GM10248 (cell line): ENCODE measurements at places on chromosomes 4 and X.

DNA sequence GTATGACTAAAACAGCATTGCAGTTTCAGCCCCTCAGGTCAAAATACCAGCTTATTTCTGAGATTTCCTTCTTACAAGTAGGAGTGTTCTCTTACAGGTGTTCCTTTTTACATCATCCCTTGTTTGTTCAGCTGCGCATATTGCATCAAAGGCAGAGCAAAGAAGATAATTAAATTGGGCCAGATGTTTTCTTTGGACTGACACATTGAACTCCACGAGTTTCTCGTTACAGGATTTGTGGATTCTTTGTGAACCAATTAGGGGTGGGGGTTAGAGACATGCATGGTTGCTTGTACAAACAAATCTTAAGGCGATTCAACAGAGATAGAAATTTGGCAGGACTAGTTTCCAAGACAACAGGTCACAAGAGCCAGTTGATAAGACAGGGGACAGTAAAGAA is 95.7 kb downstream of the SPANXN4 start:
- DNase-seq: no peak

- no peak for DNase-seq
Observed at GRCh38 chrX:132025041-132025440, 1.9 kb downstream of the STK26 start.

DNA sequence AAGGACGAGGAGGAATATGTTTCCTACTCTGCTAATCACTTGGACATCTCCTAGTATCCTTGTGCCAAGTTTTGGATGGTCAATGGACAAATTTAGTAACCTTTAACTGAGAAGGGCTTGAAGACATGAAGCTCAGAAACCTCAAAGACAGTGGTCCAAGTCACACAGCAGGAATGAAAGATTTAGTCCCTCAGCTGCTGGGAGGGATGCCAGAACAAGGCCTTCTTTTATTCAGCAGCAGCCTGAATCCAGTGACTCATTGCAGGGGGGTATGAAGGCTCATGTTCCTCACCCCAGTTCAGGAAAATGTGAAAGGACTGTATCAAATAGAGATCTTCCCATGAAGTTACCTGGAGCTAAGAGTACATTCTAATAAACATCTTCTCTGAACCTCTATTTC is 214.9 kb upstream of the UGT8 start:
- DNase-seq: no peak

DNA sequence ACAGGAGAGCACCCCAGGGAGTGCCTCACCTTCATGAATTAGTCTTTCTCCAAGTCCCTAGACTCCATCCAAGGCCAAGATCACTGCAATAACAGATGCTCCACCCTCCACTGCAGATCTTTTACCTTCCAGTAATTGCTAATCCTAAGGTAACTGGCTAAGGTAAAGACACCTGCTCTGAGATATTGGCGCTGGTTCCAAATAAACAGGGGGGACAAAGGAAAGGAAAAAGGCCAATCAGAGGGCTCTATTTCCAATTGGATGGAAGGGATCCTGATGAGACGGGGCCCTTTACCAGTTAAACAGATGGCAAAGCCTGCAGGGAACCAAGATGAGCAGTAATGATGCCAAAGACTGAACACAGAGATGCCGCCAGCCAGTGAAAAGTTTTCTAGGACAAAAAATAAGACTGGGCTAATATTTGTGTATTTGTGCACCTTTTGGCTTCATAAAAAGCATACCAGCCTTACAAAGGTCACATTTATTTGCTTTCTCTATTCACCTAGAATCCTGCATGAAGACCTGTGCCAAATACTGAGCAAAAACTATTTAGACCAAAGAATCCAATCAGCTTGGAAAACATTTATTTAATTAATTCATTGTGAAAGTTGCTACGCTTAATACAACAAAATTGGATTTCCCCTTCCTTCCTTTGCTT is 148.5 kb downstream of the PPP3CA start:
- no peak for DNase-seq

DNA sequence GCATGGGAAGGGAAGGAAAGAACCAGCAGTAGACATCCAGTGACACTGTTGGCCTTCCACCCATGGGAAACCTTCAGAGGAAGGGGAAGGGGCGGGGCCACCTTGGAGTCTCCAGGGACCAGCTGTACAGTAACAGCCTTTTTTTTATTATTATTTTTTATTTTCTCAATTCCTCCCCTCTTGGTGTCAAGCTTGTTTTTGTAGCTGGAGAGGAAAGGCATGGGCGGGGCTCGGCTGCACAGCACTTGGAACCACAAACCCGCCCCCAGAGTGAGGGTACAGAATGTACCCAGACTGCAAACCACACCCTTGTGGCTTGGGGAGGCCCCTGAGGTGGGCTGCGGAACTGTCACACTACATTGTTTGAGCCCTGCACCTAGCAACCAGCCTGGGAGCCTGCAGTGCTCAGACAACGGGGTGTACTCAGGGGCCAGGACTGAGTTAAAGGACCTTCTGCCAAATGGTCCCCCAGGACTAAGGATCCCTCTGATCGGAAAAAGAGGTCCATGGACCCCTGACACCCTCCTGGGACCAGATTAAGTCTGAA is 45.7 kb downstream of the PRPS1 start:
- DNase-seq: peak; percentile 74

DNA sequence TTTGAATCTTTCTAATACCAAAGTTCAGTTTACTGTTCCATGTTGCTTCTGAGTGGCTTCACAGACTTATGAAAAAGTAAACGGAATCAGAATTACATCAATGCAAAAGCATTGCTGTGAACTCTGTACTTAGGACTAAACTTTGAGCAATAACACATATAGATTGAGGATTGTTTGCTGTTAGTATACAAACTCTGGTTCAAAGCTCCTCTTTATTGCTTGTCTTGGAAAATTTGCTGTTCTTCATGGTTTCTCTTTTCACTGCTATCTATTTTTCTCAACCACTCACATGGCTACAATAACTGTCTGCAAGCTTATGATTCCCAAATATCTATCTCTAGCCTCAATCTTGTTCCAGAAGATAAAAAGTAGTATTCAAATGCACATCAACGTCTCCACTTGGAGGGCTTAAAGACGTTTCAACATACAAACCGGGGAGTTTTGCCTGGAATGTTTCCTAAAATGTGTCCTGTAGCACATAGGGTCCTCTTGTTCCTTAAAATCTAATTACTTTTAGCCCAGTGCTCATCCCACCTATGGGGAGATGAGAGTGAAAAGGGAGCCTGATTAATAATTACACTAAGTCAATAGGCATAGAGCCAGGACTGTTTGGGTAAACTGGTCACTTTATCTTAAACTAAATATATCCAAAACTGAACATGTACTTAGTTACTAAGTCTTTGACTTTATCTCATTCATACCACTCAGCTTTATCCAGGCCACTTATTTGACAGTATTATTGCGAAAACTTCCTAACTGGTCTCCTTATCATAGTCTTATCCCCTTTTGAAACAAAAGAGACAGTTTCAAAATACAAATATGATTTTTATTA is 3.6 kb upstream of the AFP start:
- no peak for DNase-seq

DNA sequence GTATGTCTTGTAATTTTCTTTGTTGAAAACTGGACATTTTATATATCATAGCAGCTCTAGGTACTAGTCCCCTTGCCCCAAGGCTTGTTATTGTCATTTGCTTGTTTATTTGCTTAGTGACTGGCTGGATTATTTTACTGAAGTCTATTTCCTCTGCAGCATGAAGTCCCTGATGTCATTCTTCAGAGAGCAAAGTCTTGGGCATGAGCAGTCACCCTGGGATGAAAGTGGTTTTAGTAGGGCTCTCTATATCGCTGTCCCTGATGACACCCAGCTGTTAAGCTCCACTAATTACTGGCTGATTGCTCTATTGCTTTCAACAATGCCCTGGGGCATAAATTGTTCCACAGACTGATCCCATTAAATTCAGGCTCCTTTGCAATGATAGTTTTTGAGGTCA is 113.5 kb upstream of the USP9X start:
- DNase-seq: no peak

GRCh38 chrX:105515561-105515960 is 295.1 kb upstream of the TEX13A start:
- no peak for DNase-seq

DNA sequence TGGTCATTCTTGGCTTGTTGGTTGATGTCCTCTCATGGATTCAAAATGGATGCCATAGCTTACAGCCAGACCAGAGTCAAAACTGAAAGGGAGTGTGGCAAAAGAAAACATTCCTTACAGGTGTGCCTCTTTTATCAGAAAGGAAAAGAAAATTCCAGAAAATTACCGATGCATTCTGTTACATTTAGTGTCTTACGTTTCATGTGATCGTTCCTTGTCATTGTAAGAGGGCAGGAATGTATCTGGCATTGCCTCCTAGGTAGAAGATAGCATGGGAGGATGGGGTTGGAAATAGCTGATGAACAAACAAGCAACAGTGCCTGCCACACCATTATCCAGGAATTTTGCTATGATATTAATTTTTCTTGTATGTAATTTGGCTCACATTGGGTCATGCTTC is 13.1 kb downstream of the GRXCR1 start:
- DNase-seq: no peak

- no peak for DNase-seq
Observed at GRCh38 chrX:22134681-22135080, 102.6 kb downstream of the PHEX start.

- no peak for DNase-seq
Observed at GRCh38 chrX:131564553-131565229, 20.8 kb downstream of the OR13H1 start.

GRCh38 chr4:55865228-55865806 is 11.9 kb downstream of the EXOC1 start:
- DNase-seq: no peak

DNA sequence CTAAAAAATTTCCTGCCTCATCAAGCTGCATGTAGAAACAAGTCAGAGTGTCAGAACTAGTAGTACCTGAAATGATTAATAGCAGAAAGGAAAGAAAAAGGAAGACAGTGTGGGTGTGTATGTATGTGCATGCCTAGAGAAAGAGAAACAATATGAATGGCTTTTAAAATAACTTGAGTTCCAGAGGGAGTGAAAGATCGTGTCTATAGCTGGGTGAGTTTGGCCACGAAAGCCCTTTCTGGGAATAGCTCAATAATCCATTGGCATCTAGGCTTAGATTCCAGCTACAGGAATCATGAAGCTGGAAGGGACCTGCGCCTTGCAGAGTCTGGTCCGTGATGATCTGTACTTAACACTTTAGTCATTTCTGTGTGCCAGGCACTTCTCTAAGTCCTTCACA is 195.6 kb downstream of the RAPGEF2 start:
- DNase-seq: no peak

DNA sequence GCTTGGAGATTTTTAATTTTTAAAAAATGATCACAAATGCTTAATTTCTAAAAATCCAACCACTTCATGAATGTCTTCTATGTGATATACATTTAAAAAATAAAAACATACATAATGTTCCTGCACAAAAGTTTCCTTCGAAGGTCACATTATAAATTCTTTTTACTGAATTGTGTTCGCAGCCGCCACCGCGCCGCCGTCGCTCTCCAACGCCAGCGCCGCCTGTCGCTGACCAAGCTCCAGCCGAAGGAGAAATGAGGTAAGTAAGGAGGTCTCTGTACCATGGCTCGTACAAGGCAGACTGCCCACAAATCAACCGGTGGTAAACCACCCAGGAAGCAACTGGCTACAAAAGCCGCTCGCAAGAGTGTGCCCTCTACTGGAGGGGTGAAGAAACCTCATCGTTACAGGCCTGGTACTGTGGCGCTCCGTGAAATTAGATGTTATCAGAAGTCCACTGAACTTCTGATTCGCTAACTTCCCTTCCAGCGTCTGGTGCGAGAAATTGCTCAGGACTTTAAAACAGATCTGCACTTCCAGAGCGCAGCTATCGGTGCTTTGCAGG is 48.8 kb upstream of the NEUROG2 start:
- DNase-seq: no peak

DNA sequence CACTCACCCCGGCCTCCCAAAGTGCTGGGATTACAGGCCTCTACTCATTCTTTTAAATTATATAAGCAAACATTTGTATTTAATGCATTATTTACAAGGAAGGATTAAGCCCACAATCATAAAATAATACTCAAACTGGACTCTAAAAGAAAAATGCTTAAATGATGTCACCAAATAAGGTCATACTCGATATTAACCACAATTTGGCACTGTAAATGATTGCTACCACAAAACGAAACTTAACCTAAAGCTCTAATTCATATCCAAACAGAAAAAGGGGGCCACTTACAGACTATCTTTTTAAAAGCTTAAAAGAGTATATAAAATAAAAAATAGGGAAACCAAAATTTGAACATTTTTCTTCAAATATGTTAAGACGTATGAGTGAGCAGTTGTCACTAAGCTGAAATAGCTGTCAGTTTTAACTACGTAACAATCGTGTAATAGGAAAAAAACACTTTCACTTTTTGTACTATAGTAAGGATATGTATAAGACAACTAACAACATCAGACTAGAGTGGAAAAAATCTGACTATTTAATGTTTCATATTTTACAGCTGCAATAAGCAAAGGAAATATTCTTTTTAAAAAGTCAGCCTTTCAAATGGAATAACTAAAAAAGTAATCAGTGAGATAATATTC is 108.2 kb upstream of the GPR34 start:
- DNase-seq: no peak

- no peak for DNase-seq
Observed at GRCh38 chrX:132171478-132171877, 43.7 kb upstream of the FRMD7 start.

- DNase-seq: no peak
Observed at GRCh38 chr4:37517326-37517725, 168.8 kb downstream of the RELL1 start.

DNA sequence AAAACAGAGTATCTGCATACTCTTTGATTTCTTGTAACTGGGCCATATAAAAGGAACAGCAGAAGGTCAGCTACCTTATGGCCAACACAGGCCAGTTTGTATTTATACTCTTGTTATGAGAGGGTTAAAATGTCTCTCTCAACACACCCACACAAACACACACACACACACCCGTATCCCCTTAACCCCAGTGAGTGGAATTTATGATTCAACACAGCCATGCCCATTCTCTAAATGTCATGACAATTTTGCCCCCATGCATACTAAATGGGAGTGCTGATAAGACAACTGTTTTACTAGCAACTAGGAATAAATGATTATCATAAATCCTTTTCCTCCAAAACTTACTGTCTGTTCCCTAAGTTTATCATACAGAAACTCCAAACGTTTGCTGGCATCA is 22.1 kb upstream of the SCD5 start:
- no peak for DNase-seq

DNA sequence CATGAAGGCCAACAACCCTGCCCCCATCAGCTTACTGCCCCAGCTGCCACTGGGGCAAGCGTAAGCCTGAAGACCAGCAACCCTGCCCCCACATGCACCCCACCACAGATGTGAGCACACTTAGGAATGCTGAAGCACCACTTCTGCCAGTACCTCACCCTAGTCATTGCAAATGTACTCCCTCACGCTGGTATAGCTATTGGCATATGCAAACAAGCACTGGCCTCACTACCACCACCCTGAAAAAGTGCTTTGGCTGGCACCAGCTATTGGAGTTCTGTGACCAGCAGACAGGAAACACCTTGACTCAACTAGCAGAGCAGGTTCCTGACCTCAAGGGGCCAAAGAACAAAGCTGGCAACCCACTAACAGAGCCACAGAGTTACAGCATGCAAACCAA is 534.4 kb upstream of the POU3F4 start:
- DNase-seq: no peak
